Activated CD4-positive, alpha-beta memory T cell treated with anti-CD3 and anti-CD28 coated beads, Interleukin-2, amount 10 ng/mL, durations not matched to agents 7 days and 5 days (primary cell): ENCODE measurements at places on chromosomes 2 and 18. TPM values are rescaled to one million over a fixed set of nuclear protein-coding genes. Genes with fewer than 3 reads are reported as not detected.

Gene DPP10
- not detected for total RNA-seq

Gene DNAH6
- total RNA-seq: 0.50 TPM

Gene CPLX4
- total RNA-seq: not detected

Gene MYO7B
- 0.13 TPM for total RNA-seq

Gene LIPG
- not detected for total RNA-seq
